ENCODE measurements at places on chromosomes 2 and 18.

DNA sequence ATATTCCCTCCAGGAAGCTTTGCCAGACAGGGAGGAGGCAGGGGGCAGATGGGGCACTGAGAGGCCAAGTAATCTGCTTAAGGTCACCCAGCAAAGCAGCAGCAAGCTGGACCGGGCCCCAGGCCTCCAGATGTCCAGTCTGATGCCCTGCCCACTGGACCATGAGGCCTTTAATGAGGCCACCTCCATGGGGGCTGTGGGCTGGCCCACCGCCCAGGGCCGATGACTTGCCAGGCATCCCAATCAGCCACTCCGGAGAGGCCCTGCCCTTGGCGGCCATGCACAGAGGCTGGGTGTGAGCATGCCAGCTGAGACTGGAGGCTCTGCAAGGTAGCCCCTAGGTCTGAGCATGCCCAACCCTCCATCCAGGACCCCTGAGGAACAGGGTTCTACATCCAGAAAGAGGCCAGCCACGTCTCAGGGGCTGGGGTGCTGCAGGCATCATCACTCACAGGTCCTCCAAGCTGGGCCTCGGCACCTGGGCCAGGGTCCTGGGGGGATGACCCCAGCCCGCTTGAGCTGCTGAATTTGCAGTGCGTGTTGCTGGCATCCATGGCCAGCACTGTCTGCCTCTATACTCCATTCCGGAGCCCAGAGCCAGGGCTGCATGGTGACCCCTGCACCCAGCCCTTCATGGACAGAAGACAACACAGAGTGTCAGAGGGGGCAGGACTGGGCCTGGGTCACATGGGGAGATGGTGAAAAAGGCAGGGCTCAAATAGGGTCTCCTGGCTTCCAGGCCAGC, 164.2 kb downstream of the INHBB start:
- no peak for DNase-seq

DNA sequence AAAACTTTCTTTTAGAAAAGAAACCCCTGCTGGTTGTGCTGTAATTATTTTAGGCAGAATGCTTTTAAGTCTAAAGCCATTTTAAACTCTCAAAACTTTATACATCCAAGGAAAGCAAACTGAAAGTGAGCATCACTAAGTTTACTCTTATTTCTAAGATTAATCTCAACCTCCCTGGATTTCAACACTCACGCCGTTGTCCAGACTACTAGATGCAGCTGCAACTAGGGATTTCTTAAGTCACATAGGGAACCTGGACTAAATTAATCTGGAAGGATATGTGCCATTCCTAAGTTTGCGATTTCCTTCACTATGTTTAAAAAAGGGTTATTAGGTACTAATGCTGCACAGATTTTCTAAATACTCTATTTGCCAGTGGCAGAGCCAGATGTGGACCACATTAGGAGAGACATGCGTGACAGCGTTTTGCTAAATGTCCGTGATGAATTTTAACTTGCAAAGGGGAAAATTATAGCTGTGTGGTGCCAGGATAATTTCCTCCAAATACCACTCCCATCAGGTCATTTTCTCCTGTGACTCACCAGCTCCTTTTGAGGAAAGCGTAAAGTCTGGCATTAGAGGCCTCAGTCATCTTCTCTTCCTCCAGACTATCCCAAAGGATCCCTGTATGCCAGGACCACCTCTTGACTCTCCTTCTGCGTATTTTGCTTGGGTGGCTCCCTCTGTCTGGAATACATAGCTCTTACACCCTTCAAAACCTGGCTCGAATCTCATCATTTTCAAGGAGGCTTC, 143.7 kb downstream of the ATL2 start:
- DNase-seq, result peak; percentile 61

DNA sequence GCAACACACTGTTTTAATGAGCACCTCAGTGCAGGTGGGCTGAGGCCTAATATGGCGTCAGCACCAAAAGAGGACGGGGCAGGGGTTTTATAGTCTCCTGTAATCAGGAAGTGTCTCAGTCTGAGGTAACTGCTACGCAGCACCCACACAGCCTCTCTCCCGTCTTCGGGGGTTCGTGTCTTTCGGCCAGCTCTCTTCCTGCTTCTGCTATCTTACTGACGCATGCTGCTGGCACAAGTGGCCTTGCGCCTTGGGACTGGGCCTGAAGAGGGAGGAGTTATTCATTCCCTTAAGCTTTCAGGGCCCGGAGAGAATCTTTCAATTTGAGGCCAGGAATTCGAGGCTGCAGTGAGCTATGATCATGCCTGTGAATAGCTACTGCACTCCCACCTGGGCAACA, 14.5 kb upstream of the PAPOLG start:
- no peak for DNase-seq

DNA sequence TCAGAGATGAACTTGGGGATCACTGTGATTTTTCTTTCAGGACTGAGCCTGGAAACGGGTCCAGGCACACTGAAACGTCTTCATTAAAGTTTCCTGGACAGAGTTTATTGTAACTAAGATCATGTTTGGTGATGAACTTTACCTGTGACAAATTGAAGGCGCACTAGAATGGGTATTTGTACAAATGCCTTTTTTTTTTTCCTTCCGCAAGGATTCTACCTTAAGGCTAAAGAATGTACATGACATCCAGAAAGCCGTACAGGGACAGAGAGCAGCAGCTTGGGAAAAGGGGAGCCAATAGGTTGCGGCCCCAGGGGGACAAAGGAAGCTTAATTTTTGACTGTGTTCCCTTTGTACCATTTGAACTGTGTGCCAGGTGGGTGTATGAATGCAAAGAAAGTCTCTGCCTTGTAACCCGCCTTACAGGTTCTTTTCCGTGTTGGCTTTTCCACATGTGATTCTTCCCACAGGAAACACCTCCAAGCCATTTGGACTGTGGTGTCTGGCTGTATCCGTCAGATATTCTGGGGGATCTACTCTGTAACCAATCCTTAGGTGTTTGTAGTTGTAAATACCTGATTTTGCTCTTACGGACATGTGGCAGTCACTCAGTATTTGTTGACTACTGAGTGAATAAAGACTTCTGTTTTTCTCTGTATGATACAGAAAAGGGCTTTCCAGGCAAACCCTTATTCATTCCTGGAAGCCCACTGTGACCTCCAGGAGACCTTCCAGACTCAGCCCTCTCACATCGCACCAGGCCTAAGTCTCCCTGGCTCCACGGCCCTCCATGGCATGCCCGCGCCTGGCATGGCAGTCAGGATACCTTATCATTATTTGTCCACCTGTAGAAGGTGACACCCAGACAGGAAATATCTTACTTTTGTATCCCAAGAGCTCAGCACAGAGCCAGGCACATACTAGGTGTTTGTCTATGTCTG, 1.1 kb downstream of the LRRFIP1 start:
- DNase-seq, result no peak

GRCh38 chr2:180033993-180034894, 27.1 kb upstream of the CWC22 start:
- DNase-seq, result no peak

DNA sequence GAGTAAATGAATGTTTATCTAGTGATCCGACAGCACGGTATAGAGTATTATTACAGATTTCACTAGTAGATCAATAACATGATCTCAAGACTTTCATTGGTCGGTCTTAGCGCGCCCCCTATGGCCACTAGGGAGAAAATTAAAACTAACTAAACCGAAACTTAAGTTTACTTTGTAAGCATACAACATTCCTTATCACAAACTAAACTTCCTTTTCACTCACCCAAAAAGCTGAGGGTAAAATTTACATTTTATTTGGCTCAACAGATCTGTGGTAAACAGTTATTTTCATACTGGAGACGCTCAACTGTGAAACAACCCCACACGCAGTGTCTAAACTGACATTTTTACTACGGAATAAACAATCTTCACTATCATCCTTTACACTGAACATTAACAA, 215.6 kb upstream of the MAP2 start:
- no peak for DNase-seq

GRCh38 chr2:96291751-96292150, 13.6 kb downstream of the SNRNP200 start:
- DNase-seq, result no peak

DNA sequence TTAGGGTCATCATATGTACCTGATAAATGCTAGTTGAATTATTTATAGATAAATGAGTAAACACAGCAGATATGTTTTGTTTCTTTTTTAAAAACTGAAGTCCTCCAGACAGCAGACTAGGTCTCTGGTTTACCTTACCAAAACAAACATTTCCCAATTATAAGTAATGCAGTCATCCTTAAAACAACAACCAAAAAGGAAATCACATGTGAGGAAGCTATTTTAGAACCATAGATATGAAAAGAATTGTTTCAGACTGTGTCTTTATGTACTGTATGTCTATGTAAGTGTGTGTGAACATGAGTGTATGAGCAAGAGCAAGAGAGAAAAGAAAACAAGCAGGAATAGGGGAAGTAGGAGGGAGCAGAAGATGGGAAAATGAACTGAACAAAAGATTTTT, 441.0 kb downstream of the CPS1 start:
- DNase-seq, result no peak

- no peak for DNase-seq
Observed at GRCh38 chr2:22290302-22290701, 1094.7 kb upstream of the KLHL29 start.

- DNase-seq, result no peak
Observed at GRCh38 chr18:58284699-58285448, 240.8 kb downstream of the NEDD4L start.

- peak; percentile 29 for DNase-seq
Observed at GRCh38 chr2:209331291-209331844, 92.5 kb upstream of the MAP2 start.

GRCh38 chr2:42744545-42745082, 19.3 kb downstream of the OXER1 start:
- DNase-seq, result no peak

GRCh38 chr2:128402911-128403670, 84.4 kb upstream of the HS6ST1 start:
- no peak for DNase-seq

- DNase-seq, result no peak
Observed at GRCh38 chr2:197157879-197158537, 152.6 kb downstream of the ANKRD44 start.

GRCh38 chr2:9222239-9222892, 15.8 kb downstream of the ASAP2 start:
- DNase-seq, result no peak

GRCh38 chr2:9463698-9464034, 10.7 kb upstream of the IAH1 start:
- DNase-seq, result no peak

DNA sequence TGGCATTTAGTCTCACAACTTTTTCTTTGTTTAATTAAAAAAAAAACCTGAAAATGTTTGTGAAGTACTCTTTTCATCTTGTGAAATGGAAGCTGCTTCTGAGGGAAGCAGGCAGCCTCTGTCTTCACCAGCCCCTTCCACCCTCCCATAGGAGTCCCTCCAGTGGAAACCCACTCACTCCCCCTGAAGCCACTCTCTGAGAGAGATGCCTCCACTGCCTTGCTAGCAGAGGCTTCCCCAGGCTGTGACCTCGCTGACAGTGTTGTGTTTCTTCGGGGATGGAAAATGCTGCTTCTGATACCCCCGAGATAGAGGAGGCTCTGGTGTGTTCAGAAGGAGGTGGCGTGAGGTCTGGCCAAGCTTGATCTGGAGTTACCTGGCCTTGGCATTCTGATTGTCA, 59.9 kb downstream of the SH3RF3 start:
- no peak for DNase-seq

GRCh38 chr2:188734691-188735090, 239.5 kb upstream of the COL3A1 start:
- DNase-seq, result no peak

DNA sequence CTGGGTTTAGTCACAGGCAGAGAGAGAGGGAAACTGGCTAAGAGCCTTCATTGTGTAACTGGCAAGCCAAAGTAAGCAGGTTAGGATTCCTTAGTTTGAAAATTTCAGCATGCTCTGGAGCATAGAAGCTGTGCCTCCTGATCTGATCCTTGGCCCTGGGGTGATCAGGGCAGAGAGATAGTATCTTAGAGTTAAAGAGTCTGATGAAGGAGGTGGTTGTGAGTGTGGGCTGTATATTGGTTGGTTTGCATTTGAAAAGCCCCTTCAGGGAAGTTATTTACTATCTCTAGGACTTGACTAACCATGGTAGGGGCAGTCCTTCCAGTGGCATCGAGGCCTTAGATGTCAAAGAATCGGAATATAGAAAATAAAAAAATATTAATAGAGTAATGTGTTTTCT, 230.1 kb downstream of the CD226 start:
- DNase-seq, result no peak

DNA sequence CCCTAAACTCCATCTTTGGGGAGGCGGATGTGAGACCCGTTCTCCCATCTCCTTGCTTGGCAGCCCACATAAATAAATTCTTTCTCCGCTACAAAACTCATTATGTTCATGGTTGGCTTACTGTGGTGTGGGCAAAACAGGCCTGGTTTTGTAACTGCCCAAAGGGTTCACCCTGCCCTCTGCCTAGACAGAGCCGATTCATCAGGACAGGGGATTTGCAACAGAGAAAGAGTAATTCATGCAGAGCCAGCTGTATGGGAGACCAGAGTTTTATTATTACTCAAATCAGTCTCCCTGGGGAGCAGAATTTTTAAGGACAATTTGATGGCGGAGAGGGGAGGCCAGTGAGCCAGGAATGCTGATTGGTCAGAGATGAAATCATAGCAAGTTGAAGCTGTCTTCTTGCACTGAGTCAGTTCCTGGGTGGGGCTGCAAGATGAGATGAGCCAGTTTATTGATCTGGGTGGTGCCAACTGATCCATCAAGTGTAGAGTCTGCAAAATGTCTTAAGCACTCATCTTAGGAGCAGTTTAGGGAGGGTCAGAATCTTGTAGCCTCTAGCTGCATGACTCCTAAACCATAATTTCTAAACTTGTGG, 8.4 kb upstream of the RNF125 start:
- no peak for DNase-seq

GRCh38 chr2:24012521-24013188, 2.8 kb downstream of the MFSD2B start:
- DNase-seq, result no peak

- DNase-seq, result no peak
Observed at GRCh38 chr2:202765436-202765835, 106.1 kb downstream of the ICA1L start.

DNA sequence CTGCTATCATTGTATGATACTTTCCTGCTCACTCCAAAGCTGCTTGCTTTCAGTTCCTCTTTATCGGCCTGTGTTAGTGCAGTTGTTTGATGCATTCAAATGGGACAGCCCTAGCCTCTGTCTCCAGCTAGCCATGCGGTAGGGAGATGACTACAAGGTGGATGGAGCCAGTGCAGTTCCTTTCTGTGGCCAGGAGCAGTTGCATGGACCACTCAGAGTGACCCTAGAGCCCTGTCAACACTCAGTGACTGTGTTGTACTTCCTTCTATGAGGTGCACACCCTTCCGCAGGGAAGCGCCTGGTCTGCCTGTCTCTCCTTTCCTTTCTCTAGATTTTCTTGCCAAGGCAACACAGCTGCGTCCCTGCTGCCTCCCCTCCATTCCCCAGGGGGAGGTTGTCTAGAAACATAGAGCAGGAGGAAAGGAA, 33.8 kb downstream of the KCNS3 start:
- DNase-seq, result no peak

Measured in HS-5 (cell line).